ENCODE measurements at places on chromosomes 2 and 18.

DNA sequence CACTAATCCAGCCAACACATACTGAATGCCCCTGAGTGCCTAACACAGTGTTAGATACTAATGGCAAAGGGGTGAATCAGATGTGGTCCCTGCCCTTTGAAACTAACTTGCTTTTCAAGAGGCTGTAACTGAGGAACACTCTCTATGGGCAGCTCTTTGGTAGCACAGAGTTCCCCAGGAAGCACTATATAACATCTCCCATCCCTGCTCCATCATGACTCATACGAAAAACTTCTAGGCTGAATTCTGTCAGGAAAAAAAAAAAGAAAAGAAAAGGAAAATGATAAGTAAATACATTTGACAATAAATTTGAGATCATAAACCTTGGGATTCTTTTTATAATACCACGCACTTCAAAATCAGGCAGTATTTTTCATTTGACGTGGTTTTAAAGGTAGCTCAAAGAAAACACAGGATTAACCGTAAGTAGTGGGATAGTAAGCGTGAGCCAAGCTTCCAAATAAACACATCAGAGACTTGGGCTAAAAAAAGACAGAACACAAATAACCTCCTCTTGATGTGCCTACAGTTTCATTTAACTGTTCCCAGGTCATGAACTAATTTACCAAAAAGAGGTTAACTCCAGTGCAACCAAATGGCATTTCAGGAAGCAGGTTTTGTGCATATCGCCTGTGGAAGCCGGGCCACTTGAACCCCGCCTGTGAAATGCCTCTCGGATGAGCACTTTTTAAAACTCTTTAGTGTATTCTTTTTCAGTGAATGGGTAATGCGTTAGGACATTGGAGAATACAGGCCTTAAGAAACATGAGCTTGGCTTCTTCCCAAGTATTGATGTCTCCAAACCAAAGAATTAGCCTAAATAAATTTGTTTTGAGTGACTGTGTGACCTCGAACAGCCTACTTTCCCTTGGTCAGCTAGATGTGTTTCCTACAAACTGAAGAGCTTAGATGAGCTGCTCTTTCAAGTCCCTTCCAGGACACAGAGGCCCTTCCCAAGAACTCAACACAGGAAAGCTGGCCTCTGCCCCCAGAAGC, 42.0 kb downstream of the RDH14 start:
- DNase-seq: no peak

- DNase-seq: peak; percentile 26
These were observed 856.4 kb downstream of the RNF144A start for GRCh38 chr2:7773362-7774360.

DNA sequence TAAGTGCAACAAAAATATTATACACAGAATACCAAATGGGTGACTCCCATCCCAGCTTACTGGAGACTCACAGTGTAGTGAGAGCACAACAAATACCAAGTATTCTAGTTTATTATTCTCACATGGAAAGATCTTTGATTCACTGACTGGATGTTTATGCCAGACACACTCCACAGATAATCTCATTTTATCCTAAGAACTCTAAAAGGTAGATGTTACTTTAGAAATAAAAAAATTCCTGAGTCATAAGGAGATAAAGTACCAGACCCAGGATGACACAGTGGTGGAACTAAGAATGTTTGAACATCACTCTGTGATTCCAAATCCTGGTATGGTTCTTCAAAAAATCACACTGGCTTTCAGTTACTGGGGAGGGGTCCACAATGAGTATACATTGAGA, 136.2 kb downstream of the CDH2 start:
- no peak for DNase-seq

- DNase-seq: no peak
These were observed 3.0 kb downstream of the FBXO41 start for GRCh38 chr2:73281244-73281643.

GRCh38 chr2:187188783-187189631, 259.0 kb downstream of the CALCRL start:
- no peak for DNase-seq

DNA sequence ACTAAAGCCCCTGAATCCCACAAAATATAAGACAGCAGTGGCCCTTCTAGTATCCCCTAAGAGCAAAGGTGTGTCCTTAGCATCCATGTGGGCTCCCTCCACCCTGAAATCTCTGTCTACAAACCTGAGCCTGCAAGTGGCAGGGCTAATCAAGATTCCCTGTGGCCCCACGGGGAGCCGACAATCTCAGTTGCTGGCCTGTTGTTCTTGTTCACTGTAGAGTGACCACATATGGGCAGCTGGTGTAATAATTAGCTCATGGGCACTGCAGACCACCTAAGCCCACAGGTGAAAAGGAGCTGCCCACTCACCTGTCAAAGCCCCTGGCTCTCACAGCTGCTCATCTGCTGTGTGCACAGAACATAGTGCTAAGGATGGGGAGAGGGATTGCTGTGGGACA, 102.3 kb downstream of the MRO start:
- DNase-seq: no peak

- no peak for DNase-seq
These were observed 63.3 kb downstream of the RPIA start for GRCh38 chr2:88754585-88755320.

GRCh38 chr18:36389027-36389426, 91.5 kb downstream of the FHOD3 start:
- DNase-seq: no peak

DNA sequence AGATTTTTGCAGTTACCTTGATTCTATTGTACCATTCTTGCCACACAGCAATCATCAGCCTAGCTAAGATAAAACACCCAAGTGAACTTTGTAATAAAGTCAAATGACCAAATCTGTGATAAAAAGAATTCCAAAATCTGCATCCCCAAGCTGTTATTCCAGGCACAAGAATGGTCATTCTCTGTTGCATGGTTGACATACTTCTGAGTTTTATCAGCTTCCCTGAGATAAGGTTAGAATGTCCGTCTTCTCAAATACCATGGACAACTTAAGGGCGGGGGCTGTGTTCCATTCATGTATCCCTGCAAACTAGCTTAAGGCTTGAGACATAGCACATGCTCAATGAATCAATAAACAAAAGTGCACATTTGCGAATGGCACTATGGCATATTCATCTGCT, 8.1 kb upstream of the BMP10 start:
- DNase-seq: no peak

DNA sequence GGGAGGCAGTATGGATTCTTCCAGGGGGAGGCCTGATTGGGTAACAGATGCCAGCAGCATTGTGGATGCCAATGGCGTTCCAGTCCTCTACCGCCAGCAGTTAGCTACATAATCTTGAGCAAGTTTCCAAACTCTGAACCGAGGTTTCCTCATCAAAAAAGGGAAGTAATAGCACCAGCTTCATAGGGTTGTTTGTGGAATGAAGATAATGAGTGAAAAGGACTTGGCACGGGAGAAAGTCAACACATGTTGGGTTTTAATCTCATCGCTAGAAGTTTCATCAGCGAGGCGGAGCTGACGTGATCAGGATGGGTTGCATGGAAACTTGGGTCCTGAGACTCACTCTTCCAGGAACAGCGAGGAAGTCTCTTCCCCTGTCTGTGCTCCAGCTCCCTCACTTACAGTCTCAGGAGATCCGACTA, 266.7 kb downstream of the SH3BP4 start:
- DNase-seq: no peak

- DNase-seq: no peak
These were observed 19.0 kb downstream of the INO80C start for GRCh38 chr18:35478520-35479435.

GRCh38 chr2:6940820-6941219, 23.6 kb downstream of the RNF144A start:
- DNase-seq: no peak

GRCh38 chr2:26847655-26848335, at the start of gene DPYSL5:
TSS of gene DPYSL5 (plus strand) at chr2:26848132. CDS start at chr2:26898500, 50,368 bp downstream.
- no peak for DNase-seq

- DNase-seq: peak; percentile 45
These were observed 794 bp downstream of the DLX2 start for GRCh38 chr2:172101821-172102390.

GRCh38 chr2:2171624-2172023, 159.5 kb downstream of the MYT1L start:
- DNase-seq: no peak

DNA sequence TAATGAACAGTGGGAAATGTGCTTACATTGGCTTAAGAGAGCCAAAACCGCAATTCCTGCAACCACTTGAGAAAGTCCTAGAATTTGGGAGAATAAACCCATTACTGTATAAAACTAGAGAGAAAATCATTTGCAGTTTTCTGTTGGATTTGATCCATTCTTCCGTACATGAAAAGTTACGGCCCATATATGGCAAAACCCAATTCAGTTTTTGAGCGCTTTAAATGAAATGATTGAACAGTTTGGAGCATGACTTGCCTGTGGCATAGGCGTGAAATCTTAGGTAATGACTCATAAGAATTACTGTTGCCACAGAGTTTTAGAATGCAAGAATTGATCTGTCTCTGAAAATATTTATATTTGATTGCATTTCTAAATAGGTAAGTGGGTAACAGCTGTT, 52.0 kb downstream of the PHLPP1 start:
- DNase-seq: no peak

DNA sequence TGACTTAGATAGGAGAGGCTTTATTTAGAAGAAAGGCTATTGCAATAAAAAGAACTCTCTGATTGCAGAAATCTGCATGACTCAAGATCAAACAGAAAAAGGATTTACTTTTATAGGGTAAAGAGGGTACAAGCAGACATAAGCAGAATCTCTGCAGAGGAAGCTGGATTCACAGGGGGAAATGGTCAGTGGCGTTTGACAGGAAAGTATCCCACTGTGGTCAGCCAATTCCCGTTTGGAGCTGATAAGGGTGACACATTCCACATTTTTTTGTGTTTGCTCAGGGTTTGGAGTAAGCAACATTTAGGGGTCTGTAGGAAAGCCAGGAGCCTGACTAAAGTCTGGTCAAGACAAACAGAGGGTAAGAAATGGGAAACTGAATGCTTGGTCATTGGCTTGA, 23.9 kb upstream of the SCYGR5 start:
- DNase-seq: no peak

GRCh38 chr2:63064661-63065060, 14.0 kb downstream of the OTX1 start:
- no peak for DNase-seq

DNA sequence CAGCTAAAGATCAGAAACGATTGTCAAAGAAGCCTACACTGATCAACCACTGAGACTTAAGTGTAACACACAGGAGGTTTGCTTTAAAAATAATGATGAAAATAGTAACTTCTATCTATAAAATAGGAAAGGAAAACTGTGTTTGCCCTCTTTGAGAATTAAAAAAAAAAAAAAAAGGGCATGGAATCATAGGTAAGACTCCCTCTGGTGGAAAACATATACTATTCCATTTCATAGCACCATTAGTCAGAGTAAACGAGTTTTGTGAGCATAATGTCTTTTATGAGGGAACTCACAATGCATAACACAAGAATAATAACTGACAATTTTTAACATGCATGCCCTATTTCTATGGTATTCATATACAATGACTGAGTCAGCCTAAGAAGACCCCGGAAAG, 36.3 kb downstream of the SLC35F5 start:
- no peak for DNase-seq

DNA sequence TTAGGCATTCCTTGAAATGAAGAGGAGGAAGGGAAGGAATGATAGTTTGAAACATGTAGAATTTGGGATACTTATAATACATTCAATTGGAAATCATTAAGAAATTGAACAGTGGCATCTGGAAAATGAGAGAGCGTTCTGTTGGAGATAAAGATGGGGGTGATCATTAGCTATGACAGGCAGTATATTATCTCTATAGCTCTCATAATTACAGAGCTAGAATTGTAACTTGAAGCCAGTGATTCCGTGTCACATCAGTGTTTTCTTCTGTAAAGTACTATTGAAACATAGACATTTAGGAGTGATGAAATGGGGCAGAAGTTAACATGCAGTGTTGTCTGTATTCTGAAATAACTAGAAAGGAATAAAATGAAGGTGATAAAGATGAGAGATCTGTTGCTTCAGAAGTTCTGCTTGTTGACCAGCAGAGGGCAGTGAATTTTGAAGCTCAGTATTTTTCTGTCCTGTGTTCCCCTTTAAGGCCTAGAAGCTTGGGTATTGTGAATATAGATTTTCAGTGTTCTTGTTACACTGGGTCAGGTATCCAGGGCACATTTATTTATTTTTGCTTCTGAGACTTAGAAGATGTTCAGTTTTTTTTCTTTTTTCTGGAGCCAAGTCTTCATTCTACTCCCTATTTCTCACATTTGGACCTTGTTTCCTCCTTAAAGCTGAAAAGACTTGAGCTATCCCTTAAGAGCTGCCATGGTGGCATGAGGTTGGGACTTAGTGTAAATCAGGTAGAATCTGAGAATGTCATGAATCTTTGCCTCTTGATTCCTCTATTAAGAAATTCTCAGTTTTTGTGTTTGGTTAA, 157.4 kb downstream of the TAF4B start:
- peak; percentile 33 for DNase-seq

DNA sequence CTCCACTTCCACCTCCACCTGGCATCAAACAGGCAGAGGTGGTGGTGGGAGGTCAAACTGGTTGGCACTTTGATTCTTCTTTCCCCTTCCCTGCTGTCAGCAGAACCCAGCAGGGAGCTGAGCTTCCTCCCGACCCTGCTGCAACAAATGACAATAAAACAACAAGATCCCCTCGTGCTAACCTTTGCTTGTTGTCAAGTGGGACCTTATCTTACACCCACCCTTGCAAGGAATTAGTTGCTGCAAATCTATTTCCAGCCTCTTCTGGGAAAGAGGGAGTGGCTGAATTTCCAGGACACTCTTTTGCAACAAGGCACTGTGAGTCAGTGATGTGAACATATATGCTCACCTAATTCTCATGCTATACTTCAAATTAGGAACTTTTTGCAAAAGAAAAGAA, 655.1 kb downstream of the DSC3 start:
- DNase-seq: no peak

GRCh38 chr2:200534572-200534971, 8.6 kb downstream of the SGO2 start:
- DNase-seq: no peak

GRCh38 chr2:153661801-153662200, 183.2 kb upstream of the RPRM start:
- DNase-seq: no peak

DNA sequence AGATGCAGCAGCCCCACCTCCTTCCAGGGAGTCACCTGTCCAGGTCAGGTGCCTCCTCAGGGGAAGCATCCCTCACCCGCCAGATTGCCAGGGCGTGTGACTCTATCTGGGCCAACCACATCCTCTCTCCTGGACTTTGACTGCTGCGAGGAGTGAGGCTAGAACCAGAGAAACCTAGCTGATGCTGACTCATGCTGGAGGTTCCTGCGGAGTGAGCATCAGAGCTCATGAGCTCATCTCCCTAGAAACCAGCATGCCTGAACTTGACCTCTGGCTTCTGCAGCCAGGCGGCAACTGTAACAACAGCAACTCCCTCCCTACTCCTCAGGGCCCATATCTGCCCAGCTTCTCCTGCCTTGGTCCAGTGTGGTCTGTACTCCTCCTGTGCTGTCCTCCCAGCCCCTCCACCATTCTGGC, 28.3 kb upstream of the NT5DC4 start:
- DNase-seq: peak; percentile 57

GRCh38 chr18:923144-923866, 18.6 kb downstream of the ADCYAP1 start:
- DNase-seq: no peak

- DNase-seq: no peak
These were observed 12.4 kb upstream of the TRIB2 start for GRCh38 chr2:12704378-12704777.

GRCh38 chr2:101679037-101679726, 18.3 kb upstream of the MAP4K4 start:
- DNase-seq: no peak

- no peak for DNase-seq
These were observed 101.8 kb upstream of the ARL5A start for GRCh38 chr2:151930042-151930441.

All from CD4-positive, alpha-beta T cell treated with Interleukin-12 subunit alpha and Interleukin-12 subunit beta, for 1 hour (primary cell).